Esophagus mucosa (tissue), 1 donor: ENCODE measurements at places on chromosomes 2 and 18. TPM values are rescaled to one million over a fixed set of nuclear protein-coding genes. Genes with fewer than 3 reads are reported as not detected.

- ATAC-seq, result peak; percentile 80
Observed at GRCh38 chr2:165898381-165898780, 55.2 kb downstream of the TTC21B start.

GRCh38 chr18:12589448-12589847, 68.5 kb downstream of the SPIRE1 start:
- ATAC-seq, result no peak

Gene KCNG2
- total RNA-seq, result 0.20 TPM

DNA sequence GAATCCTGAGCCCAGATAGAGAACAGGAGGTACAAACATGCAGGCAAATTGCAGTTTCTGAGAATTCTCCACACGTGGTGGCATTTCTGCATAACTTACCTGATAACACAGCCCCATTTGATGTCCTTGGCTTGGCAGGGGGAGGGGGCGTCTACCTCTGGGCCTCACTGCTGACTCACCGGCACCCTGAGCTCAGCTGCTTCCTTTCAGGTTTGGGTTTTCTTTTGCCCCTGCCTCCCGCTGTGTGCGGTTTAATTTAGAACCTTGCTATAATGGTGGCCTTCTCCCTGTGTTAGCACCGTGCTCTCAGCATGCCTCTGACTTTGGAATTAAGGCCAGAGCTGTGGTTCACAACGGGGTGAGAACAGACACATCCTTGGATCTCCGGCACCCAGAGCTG, 4.4 kb downstream of the CTIF start:
- ATAC-seq, result no peak

Gene NEB
- 1.7 TPM for total RNA-seq

- no peak for ATAC-seq
Observed at GRCh38 chr2:216171011-216171410, 61.9 kb downstream of the XRCC5 start.

Gene DYNC1I2
- 75.7 TPM for total RNA-seq

GRCh38 chr2:189803431-189803830, 19.2 kb downstream of the PMS1 start:
- no peak for ATAC-seq

GRCh38 chr2:27185331-27186026, 26.4 kb upstream of the ATRAID start:
- no peak for ATAC-seq

- no peak for ATAC-seq
Observed at GRCh38 chr18:34543356-34543755, 166.7 kb upstream of the DTNA start.

DNA sequence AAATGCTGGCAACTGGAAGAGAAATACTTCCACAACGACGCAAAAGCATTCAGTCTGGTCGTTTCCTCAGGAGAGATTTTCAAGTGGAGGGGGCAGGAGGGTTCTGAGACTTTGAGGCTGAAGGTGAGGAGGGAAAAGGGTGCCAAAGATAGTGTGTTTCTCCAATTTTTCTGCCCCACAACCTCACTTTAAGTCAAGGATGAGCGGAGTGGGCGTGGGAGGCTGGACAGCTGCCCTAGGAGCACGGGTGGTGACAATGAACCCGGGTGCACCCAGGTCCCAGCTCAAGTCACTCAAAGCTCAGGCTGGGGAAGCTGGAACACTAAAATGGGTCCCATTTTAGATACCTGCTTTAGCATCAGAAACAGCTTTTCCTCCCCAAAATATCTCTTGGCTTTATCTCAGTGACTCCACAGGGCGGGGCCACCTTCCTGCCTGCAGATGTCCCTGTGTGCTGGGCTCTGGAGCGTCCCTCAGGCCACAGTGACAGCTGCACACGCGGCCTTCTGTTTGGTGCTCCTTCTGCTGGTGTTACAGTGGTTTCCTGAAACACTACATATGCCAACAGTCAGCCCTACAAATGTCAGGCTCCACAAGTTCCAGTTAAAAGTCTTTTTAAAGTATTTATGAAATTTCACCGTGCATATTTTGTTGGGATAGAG, 1.4 kb upstream of the MBP start:
- ATAC-seq, result no peak

DNA sequence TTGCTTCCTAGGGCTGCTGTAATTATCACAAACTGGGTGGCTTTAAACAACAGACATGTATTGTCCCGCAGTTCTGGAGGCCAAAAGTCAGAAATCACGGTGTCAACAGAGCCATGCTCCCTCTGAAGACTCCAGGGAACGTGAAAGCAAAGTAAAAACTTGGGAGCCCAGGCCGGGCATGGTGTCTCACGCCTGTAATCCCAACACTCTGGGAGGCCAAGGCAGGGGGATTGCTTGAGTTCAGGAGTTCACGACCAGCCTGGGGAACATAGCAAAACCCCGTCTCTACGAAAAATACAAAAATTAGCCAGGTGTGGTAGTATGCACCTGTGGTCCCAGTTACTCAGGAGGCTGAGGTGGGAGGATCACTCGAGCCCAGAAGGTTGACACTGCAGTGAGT, 63.5 kb downstream of the MCFD2 start:
- no peak for ATAC-seq

DNA sequence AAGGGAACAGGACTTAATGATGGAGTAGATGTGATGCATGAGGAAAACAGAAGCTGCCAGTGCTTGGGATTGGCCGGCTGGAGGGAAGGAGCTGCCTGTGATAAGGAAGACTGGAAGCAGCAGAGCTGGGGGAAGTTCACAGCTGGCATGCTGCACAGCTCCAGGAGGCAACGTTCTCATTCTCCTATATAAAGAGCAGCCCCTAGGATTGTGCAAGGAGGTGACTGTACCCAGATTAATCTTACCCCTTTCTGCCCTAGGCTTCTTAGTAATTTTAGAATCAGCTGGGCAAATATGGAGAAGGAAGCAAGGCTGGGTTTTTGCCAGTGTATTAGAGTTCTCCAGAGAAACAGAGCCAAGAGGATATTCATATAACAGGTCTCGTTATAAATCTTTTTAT, 155.8 kb downstream of the ALPK2 start:
- ATAC-seq, result peak; percentile 82

- no peak for ATAC-seq
Observed at GRCh38 chr2:160993654-160994061, 166.6 kb upstream of the TANK start.

DNA sequence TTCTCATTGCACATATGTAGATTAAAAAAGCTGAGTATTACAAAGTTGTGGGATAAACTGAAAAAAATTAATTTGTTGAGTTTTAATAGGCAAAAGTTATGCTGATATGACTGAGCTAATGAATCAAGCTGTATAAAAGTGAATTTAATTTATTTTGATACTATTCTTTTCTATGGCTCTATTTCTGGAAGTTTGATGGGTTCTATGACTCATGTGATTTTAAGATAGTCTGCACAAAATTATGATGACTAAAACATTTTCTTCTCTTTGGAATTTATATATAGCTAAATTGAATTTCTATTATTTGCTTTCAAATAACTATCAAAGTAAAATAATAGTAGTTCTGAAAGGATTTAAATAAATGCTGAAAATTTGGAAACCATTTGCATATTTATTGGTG, 71.0 kb upstream of the MMADHC start:
- no peak for ATAC-seq

GRCh38 chr2:171512014-171512413, 10.3 kb upstream of the CYBRD1 start:
- ATAC-seq, result no peak

- ATAC-seq, result no peak
Observed at GRCh38 chr2:54939446-54940118, 110.7 kb downstream of the RTN4 start.

Gene EGR4
- total RNA-seq, result not detected

Gene SLC23A3
- total RNA-seq, result 0.64 TPM

DNA sequence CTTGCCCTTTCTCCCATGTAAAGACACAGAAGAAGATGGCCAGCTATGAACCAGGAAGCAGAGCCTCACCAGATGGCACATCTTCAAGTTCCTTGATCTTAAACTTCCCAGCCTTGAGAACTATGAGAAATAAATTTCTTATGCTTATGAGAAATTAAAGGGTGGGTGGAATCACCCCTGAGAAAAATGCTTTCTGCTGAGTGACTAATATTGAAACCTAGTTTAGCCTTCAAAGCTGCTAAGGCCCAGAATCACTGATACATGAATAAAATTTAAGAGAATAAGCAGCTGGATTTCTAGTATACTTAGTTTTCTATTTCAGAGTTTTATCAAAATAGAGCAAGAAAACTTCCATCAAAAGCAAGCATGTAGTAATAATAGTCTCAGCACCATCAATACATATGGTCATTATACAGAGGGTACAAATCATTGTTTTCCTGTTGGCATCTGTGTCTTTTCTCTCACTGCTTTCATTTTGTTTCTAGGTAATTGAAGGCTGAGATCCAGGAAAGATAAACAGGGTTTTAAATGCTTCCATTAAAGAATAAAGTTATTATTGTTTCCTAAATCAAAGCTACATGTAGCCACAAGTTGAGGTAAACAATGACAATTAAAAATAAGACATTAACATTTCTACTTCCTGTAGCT, 53.3 kb upstream of the COL5A2 start:
- no peak for ATAC-seq

GRCh38 chr18:22335731-22336198, 82.0 kb downstream of the CTAGE1 start:
- ATAC-seq, result no peak

GRCh38 chr2:174376967-174377366, 18.6 kb upstream of the SCRN3 start:
- peak; percentile 67 for ATAC-seq

GRCh38 chr2:65681503-65681902, 249.1 kb upstream of the SPRED2 start:
- no peak for ATAC-seq

Gene BUB1
- total RNA-seq, result 15.9 TPM

- no peak for ATAC-seq
Observed at GRCh38 chr2:239839306-239839705, 185.8 kb downstream of the NDUFA10 start.

- no peak for ATAC-seq
Observed at GRCh38 chr2:196983934-196984333, 57.4 kb upstream of the PGAP1 start.

GRCh38 chr2:241616168-241617125, 20.5 kb downstream of the THAP4 start:
- peak; percentile 29 for ATAC-seq

GRCh38 chr18:4125224-4125623, 329.9 kb downstream of the DLGAP1 start:
- ATAC-seq, result no peak

Gene GALNT3
- 40.0 TPM for total RNA-seq

Gene PAPOLG
- 6.9 TPM for total RNA-seq

GRCh38 chr2:70226781-70227180, 21.6 kb downstream of the TIA1 start:
- no peak for ATAC-seq

DNA sequence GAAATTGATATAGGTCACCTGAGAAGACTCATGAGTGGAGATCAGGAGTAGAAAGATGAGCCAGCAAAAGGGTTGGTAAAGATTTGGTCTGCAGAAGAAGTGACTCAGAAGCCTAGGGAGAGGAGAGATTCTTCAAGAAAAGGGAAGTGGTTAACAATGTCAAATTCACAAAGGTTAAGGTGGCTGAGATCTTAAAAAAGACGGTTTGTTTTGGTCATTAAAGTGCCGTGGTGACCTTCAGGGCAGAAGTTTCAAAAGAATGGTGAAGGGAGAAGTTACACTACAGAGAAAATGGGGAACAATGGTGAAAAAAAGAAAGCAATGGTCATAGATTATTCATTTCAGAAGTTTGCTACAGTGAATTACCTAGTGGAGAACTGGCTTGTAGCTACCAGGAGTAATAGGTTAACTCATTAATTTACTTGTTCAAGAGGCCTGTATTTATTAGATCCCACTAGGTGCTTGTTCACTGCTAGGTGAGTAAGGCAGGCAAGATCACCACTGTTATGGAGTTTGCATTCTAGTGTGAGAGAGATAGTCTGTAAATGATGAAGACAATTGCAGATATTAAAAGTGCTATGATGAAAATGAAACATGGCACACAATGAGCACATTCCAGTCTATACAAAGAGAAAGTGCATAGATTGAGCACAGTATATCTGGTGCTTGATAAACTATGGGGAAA, 43.0 kb downstream of the FBXO48 start:
- no peak for ATAC-seq

- no peak for ATAC-seq
Observed at GRCh38 chr18:77250926-77251729, 1.5 kb downstream of the GALR1 start.

DNA sequence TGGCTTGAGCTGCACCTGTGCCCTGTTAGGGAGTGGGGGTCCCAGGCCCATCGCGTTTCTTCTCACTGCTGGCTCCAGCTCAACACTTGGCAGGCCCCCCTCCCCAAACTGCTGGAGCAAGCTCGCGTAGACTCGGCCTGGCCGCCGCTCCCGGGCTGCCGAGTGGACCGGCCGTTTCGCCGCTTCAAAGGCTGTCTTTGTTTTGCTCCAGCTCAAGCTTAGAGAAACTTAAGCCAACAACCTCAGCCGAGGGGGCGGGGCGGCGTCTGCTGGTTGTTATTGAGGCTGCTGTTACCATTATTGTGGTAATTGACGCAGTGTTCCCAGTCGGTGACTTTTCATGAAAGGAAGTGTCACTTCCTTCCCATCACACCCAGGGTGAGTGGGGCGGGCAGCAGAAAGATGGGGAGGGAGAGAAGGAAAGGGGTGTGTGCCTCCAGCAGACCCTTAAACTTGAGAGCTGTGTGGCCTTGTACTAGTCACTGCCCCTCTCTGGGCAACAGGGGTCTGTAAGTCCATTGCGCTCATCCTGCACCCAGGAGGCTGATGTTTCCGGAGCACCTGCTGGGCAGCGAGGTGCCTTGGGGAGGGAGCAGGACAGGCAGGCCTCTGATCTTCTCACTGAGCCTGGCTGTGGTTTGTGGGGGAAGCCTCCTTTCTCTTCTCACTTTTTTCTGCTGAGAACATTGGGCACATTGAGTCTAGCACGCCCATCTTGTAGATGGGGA, 2.1 kb downstream of the ARID5A start:
- ATAC-seq, result peak; percentile 32

DNA sequence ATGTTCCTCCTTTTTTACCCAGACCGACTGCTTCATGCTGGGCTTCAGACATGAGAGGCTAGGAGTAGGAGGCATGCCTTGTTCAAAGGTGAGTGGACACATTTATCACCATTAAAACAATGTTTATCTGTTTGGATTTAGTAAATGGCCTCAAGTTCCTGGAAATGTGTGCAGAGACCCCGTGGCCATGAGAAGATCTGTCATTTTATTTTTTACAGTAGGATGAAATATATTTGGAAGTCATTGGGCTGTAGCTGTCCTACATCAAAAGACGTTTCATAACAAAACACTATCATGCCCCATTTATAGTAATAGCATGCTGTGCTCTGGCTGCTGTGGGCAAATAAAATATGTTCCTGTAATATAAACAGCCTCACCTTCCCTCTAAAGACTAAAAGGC, 403.9 kb upstream of the TNP1 start:
- no peak for ATAC-seq

DNA sequence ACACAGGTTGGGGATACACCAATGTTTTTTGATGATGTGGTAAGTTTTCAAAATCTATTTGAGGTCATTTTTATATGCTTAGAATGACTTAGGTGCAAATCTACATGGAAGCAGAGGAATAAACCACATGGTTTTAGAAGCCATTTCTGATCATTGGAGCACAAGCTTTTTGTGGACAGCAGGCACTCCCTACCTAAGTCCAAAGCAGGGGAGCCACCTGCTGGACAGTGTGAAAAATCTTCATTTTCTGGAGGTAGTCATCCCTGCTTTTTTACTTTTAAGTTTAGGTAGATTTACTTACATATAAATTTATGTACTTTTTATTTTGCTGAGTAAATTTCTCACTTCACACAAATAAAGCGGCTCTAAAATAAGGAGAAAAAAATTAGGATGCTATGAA, 323.2 kb downstream of the PLCL1 start:
- ATAC-seq, result peak; percentile 57
